ENCODE measurements at places on chromosomes 16 and 17. TPM values are rescaled to one million over a fixed set of nuclear protein-coding genes. Genes with fewer than 3 reads are reported as not detected.

The CBFA2T3 gene
- 114 TPM for total RNA-seq

- peaks cover 50% of the 10 kb centered on the region for H3K4me1 ChIP-seq
- peak overlapping the region; percentile 83 for H3K4me3 ChIP-seq
- peak; percentile 95 for DNase-seq
- H3K27ac ChIP-seq, result peak overlapping the region; percentile 99
- no peaks in the 10 kb centered on the region for H3K27me3 ChIP-seq
- peaks cover 53% of the 10 kb centered on the region for H3K36me3 ChIP-seq
Measured at GRCh38 chr16:31459687-31460581, 633 bp downstream of the ARMC5 start.

- H3K4me3 ChIP-seq, result no peak overlapping the region
- no peak overlapping the region for H3K27ac ChIP-seq
Measured at GRCh38 chr17:40859536-40859935, 7.5 kb downstream of the KRT12 start.

GRCh38 chr17:6080711-6081430 is 10.7 kb downstream of the WSCD1 start:
- no peaks in the 10 kb centered on the region for H3K36me3 ChIP-seq
- no peaks in the 10 kb centered on the region for H3K4me1 ChIP-seq
- DNase-seq, result no peak
- H3K4me3 ChIP-seq, result no peak overlapping the region
- H3K27me3 ChIP-seq, result peaks cover 56% of the 10 kb centered on the region

The KRTAP16-1 gene
- not detected for total RNA-seq

DNA sequence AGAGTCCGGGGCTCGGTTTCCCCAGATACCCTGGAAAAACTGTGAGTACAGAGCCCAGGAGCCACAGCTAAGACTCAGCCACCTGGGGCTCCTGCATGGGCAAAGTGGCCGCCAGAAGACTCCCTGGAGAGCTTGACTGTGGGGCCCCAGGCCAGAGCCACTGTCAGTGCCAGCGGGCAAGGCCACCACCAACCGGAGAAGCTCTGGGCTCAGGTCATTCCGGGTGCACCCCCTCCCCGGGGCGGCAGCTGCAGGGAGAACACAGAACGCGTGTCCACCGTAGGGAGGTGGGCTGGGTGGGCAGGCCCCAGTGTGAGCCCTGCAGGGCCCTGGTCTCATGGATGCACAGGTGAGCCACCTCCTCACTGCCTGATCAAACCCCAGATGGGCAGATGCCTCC is 22.3 kb upstream of the RBFOX3 start:
- H3K4me3 ChIP-seq, result no peak overlapping the region
- DNase-seq, result no peak
- H3K27ac ChIP-seq, result no peak overlapping the region

DNA sequence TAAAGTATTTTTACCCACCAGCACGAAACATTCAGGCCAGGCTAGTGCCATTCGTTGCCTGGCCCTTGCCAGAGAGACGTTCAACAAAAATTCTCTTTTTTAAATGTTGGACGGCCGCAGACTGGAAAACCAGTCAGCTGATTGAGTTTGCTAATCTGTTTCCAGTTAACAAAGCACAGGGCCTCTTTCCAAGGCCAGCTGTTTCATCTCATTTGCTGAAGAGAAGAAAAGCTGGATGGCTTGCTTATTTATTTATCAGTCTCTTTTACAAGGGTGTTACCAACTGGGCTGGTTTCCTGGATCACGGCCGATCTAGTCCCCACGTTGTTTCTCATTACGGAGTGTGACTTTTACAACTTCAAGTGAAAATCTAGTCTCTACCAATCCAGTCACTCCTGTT is 418.7 kb upstream of the DYNLRB2 start:
- peaks cover 6% of the 10 kb centered on the region for H3K27me3 ChIP-seq
- DNase-seq, result no peak
- no peaks in the 10 kb centered on the region for H3K4me1 ChIP-seq

DNA sequence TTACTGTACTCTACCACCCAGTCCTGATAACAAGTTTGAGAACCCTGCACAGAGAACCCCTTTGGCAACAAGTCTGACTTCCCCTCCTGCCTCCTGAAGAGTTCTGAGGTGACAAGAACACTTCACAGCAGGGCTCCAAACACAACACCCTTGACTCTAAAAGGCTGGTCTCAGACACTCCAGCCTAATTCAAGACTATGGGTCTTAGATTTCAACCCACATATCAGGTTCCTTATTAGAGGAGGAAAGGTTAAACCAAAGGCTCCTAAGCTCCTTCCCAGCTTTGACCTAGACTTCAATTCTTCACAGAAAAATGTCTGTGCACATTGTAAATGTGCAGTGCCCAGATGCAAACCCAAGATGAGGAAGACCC is 23.0 kb downstream of the RANBP10 start:
- peaks cover 24% of the 10 kb centered on the region for H3K4me1 ChIP-seq
- H3K4me3 ChIP-seq, result no peak overlapping the region
- H3K27me3 ChIP-seq, result no peaks in the 10 kb centered on the region
- H3K36me3 ChIP-seq, result peaks cover 10% of the 10 kb centered on the region

DNA sequence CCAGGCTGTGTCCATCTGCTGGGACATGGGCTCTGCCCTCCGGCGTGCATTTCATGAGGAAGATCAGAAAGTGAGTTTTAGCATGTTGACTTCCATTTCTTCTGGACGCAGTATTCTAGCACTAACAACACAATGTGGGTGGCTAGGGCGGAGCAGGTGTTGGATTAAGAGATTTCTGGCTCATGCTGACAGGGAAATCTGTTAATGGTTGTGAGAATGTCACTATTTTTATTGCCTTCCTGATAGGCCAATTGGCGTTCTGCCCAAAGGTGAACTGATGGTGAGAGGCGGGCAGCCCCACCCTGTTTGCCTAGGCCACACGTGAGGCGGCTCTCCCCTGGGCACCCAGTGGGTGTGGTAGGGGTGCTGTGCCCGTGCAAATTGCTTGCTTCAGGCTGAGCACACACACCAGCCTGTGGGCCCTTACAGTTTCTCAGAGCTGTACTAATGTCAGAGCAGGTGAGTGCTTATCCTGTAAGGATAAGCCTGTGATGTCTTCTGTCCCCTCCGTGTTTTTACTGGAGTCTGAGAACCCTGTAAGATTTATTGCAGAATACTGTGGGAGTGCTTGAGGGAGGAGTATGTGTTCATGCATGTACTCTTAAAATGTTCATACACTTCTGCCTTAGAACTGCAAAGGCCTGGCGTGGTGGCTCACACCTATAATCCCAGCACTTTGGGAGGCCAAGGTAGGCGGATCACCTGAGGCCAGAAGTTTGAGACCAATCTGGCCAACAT is 30.9 kb downstream of the PGS1 start:
- peaks cover 75% of the 10 kb centered on the region for H3K36me3 ChIP-seq
- no peak overlapping the region for H3K27ac ChIP-seq
- H3K4me1 ChIP-seq, result peaks cover 34% of the 10 kb centered on the region
- no peak for DNase-seq
- no peaks in the 10 kb centered on the region for H3K27me3 ChIP-seq

The CCL13 gene
- total RNA-seq, result not detected

DNA sequence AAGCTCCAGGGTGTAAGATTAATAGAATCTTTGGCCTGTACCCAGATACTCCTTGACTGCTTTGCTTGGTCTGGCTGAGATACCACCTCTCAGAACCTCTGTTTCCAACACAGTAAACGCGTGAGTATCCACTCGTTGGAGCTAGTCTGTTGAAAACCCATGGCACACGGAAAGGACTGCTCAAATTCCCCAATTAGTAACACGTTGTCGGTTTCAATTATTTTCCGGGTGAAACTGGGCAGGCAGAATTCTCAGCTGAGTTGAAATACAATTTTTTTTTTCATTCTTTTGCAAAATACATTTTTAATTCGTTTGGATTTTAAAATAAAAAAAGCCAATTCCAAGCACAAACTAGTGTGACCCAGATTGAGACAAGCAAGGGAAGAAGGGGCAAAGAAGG is 120.5 kb downstream of the MAF start:
- no peaks in the 10 kb centered on the region for H3K27me3 ChIP-seq
- H3K4me1 ChIP-seq, result no peaks in the 10 kb centered on the region
- no peaks in the 10 kb centered on the region for H3K36me3 ChIP-seq
- DNase-seq, result no peak
- H3K27ac ChIP-seq, result no peak overlapping the region

The SECTM1 gene
- total RNA-seq, result not detected

- H3K36me3 ChIP-seq, result no peaks in the 10 kb centered on the region
- no peak for DNase-seq
- H3K27ac ChIP-seq, result no peak overlapping the region
- H3K4me1 ChIP-seq, result peaks cover 5% of the 10 kb centered on the region
- H3K4me3 ChIP-seq, result no peak overlapping the region
- H3K27me3 ChIP-seq, result no peaks in the 10 kb centered on the region
Measured at GRCh38 chr16:12617401-12617819, 186.3 kb downstream of the CPPED1 start.

DNA sequence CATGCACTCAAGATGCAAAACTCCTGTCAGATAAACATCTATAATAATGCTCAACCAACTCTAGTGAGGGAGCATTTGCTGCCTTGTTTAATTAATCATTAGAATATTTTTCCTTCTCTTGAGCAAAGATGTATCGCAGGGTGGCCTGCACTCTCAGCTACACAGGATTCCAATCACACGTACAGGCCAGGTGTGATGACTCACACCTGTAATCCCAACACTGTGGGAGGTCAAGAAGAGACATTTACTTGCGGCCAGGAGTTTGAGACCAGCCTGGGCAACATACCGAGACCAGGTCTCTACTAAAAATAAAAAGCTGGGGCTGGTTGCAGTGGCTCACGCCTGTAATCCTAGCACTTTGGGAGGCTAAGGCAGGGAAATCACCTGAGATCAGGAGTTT is 49.1 kb downstream of the ARHGAP17 start:
- peaks cover 70% of the 10 kb centered on the region for H3K36me3 ChIP-seq
- H3K4me3 ChIP-seq, result no peak overlapping the region
- H3K27me3 ChIP-seq, result no peaks in the 10 kb centered on the region
- no peak overlapping the region for H3K27ac ChIP-seq
- H3K4me1 ChIP-seq, result peaks cover 2% of the 10 kb centered on the region
- no peak for DNase-seq

The CHRNB1 gene
- total RNA-seq, result 4.5 TPM

DNA sequence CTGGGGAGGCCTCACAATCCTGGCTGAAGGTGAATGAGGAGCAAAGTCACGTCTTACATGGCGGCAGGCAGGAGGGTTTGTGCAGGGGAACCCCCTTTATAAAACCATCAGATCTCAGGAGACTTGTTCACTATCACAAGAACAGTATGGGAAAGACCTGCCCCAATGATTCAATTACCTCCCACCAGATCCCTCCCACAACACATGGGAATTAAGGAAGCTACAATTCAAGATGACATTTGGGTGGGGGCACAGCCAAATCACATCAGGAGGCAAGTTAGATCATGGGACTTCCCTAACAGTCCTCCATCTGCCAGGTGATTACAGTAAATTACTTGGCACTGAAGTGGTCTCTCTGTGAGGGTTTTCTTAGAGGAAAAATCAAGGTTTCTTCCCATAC is 5.3 kb downstream of the TMEM114 start:
- peaks cover 12% of the 10 kb centered on the region for H3K27me3 ChIP-seq
- H3K4me1 ChIP-seq, result no peaks in the 10 kb centered on the region
- no peak overlapping the region for H3K4me3 ChIP-seq
- no peaks in the 10 kb centered on the region for H3K36me3 ChIP-seq
- no peak overlapping the region for H3K27ac ChIP-seq
- DNase-seq, result no peak

The KRTAP17-1 gene
- total RNA-seq, result not detected

The ZNF423 gene
- total RNA-seq, result not detected

DNA sequence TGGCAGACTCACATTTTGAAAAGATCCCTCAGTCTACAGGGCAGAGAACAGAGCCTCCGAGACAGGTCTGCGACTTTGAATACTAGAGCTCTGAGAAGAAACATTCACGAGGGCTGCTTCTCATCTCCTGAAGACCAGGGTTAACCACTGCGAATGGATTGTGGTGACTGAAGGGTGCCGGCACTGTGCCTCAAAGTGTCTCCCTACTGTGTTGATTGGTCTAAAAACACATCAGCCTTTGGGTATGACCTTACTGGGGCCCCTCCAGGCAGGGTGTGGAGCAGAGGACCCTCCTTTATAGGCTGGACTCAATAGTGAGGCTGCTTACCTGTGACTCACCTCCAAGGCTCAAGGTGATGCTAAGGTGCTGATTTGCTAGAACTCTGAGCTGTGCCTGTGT is 2.6 kb upstream of the LGALS9 start:
- no peak overlapping the region for H3K4me3 ChIP-seq
- peaks cover 28% of the 10 kb centered on the region for H3K36me3 ChIP-seq
- peaks cover 11% of the 10 kb centered on the region for H3K4me1 ChIP-seq

The VPS9D1 gene
- total RNA-seq, result 3.7 TPM

DNA sequence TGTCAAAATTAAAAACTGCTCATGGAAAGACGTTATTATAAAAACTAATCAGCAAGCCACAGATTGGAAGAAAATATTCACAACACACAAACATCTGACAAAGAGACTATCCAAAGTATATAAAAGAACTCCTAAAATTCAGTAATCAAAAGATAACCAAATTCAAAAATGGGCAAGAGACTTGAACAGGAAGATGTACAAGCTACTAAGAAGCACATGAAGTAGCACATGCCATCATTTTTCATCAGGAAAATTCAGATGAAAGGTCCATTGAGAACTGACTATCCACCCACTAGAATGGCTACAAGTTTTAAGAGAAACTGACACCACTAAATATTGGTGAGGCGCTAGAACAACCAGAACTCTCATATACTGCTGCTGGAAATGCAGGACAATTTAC is 3.4 kb upstream of the HLF start:
- H3K27me3 ChIP-seq, result peaks cover 9% of the 10 kb centered on the region
- no peaks in the 10 kb centered on the region for H3K36me3 ChIP-seq
- H3K27ac ChIP-seq, result no peak overlapping the region
- no peak for DNase-seq

The PRSS8 gene
- 3.0 TPM for total RNA-seq

- H3K4me3 ChIP-seq, result no peak overlapping the region
- H3K4me1 ChIP-seq, result peaks cover 3% of the 10 kb centered on the region
- no peak for DNase-seq
Measured at GRCh38 chr16:57252148-57252721, 7.2 kb downstream of the ARL2BP start.

DNA sequence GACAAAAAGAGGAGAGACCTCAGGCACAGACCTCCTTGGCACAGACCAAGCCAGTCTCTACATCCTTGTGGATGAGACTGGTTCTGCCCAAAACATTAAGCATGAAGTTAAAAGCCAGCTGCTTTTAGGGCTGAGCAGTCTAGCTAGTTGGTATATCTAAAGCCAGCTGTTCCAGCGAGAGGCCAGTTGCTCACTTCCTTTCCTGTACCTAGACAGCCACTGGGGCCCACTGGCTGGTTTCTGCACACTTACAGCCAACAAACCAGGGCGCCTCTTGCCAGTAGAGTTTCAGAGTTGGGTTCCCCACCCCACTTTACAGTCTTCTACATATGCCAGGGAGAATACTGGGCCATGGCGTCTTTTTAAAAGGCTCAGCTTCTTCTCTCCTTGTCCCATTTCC is 242.4 kb downstream of the ZFHX3 start:
- DNase-seq, result no peak
- H3K36me3 ChIP-seq, result no peaks in the 10 kb centered on the region
- no peak overlapping the region for H3K27ac ChIP-seq
- H3K4me1 ChIP-seq, result no peaks in the 10 kb centered on the region
- H3K4me3 ChIP-seq, result no peak overlapping the region
